ENCODE measurements at places on chromosomes 11 and 22.

DNA sequence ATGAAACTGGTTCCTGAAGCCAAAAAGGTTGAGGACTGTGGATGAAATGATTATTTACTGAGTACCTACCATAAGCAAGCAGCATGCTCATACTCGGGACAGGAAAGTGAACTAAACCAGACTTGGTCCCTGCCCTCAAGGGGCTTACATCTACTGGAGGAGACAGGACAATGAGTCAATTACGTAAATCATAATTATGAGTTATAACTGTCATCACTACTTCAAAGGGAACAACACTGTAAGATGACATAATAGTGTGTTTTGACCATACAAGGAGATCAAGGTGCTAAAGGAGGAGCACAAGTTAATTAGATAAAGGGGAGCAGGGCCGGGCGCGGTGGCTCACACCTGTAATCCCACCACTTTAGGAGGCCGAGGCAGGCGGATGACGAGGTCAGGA is 2.5 kb downstream of the FAM227A start:
- no peak for DNase-seq

GRCh38 chr11:86688398-86689179 is 16.2 kb upstream of the ME3 start:
- DNase-seq, result no peak

DNA sequence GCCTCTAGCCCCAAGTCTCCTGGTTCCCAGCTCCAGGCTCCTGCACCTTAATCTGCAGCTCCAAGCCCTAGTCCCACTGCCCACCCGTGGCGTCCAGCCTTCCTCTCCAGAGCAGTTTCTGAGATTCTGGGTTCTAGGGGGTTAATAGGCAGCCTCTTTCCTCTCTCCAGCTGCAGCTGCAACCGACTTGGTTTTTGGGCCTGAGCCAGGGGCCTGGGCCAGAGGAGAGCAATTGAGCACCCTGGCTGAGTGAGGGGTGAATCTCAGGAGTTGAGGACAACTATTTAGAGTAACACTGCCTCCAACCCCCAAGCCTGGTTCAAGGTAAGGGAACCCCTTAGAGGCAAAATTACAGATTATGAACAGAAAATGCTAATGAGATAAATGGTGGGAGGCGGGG is 9.0 kb upstream of the CHRM1 start:
- DNase-seq, result no peak

- peak; percentile 74 for DNase-seq
Measured at GRCh38 chr11:33970984-33971466, 79.1 kb upstream of the LMO2 start.

DNA sequence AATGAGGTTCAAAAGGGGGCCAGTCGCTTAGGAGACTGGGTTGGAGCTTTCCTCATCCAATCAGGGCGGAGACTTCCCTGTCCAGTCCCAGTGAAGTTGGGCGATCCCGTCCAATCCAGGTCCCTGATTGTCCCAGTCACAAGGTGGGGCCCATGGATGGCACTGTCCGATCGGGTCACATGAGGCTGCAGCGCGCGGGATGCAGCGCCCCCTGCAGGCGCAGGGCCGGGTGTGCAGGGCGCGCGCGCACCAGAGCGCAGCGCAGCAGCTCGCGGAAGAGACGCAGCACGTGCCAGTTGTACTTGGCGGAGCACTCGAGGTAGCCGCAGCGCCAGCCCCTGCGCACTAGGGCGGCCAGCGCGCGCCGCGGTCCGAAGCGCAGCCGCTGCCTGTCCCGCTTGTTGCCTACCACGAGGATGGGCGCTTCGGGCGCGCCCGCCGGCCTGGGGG is 2.3 kb downstream of the RASL10A start:
- DNase-seq, result peak; percentile 52

Data from head of caudate nucleus (tissue), 42 donors.